ENCODE measurements at places on chromosomes 7 and 10. TPM values are rescaled to one million over a fixed set of nuclear protein-coding genes. Genes with fewer than 3 reads are reported as not detected.

Gene TMEM236
- 0.10 TPM for polyA plus RNA-seq

Gene AGBL3
- 9.5 TPM for polyA plus RNA-seq

Gene SAP25
- 0.52 TPM for polyA plus RNA-seq

Gene TCAF2
- 0.28 TPM for polyA plus RNA-seq

All from neural cell (in vitro differentiated cells).